ENCODE measurements at places on chromosomes 13 and 19.

DNA sequence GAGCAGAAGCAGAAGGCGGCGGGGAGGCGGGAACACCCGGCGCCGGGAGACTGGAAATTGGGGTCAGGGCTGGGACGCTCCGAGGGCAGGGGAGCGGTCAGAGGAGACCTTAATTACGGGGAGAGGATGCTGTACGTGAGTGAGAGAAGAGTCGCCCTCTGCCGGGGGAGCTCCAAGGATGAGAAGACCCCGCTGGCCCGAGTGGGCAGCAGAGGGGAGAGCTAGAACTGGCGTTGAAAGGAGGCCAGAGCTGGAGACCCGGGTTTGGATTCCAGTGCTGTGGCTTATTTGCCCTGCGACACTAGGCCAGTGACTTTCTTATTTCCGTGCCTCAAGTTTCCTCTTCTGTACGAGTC, 536 bp downstream of the FAM32A start:
- peak; percentile 50 for DNase-seq

DNA sequence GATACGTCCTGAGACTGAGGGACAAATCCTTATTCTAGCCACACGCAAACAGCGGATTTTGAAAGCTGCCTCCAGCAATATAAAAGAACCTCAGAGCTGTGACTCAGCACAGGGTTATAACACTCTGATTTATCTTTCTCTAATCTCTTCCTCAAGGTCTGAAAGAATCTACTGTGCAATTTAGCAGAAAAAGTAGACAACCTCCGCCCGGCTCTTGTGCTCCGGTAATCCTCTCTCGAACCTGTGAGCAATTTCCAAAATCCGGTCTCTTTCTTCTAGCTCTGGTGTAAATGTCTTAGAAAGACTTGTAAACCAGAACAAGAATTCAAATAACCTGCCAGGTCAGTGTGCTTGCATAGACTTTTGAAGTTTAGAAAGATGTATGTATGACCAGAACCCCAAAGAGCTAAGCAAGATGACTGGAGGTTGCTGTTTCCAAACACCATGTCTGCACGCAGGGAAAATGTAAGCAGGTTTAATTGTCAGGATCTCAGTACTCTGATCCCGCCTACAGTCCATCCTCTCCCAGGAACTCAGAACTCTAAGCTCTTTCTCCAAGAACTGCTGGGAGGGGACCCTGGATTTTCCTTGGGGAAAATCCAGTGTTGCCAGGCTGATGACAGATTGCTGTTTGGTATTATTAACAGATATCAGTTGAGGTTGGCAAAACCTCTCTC, 338.1 kb downstream of the RFC3 start:
- no peak for DNase-seq

DNA sequence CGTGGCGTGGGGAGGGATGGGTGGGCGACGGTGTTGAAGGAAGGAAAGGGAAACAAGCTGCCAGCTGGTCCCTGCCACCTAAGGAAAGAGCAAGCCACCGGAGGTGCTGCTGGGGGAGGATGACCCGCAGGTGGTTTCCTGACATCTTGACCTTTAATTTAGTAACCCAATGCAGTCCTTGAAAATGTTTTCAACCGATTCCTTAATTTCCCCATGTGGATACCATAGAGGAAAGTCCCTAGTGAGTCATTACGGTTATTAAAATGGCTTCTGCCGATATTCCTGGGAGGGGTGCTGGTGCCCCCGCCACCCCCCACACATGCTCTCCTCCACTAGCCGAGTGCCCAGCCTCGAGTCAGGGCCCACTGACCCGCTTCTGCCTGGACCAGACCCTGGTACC, 6.3 kb upstream of the ANKRD10 start:
- no peak for DNase-seq

GRCh38 chr19:29687244-29687896, 22.1 kb downstream of the PLEKHF1 start:
- no peak for DNase-seq

DNA sequence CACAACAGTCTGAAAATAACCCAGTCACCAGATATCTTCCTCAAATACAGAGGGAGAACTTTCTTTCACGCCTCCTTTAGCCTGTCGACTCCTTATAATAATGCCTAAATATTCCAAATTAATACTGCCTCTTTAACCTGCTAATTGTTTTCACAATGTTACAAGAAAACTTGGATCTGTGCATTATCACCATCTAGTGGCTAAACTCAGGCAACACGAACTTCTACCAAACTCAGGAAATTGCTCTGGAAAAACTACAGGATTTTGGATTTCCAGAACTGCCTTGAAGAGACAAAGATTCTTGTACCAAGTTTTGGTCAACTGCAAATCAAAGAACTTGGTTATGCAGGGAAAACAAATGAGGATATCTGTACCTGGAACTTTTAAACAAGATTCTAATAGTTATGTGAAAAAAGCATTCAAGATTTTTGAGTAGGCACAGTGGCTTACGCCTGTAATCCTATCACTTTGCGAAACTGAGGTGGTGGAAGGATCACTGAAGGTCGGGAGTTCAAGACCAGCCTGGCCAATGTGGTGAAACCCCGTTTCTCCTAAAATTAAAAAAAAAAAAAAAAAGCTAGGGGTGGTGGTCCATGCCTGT, 10.8 kb downstream of the CLN5 start:
- DNase-seq = no peak

- no peak for DNase-seq
Measured at GRCh38 chr13:98975822-98976261, 2.0 kb downstream of the DOCK9 start.

GRCh38 chr19:44740351-44740824, 8.1 kb upstream of the BCL3 start:
- no peak for DNase-seq

GRCh38 chr19:18439025-18439909, 1.3 kb upstream of the ISYNA1 start:
- no peak for DNase-seq

GRCh38 chr13:107937848-107938247, 277.5 kb downstream of the LIG4 start:
- DNase-seq = no peak

DNA sequence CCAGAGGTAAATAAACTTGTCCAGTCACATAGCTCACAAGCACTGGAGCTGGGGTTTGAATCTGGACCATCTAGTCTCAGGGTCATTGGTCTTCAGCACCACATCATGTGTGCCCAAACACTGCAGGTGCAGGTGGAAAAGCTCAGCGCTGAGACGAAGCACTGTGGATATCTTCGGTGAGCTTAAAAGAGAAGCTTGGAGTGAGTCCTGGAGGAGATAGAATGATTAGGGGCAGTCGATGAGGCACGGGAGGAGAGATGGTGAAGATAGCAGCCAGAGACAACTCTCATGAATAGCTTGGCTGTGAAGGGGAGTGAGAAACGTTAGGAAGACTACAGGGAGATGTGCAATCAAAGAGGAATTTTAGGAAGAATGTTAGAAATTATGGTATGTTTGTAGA, 389.3 kb downstream of the FGF9 start:
- no peak for DNase-seq

- peak; percentile 54 for DNase-seq
Measured at GRCh38 chr19:610801-611480, 21.3 kb downstream of the HCN2 start.

- DNase-seq = no peak
Measured at GRCh38 chr13:107421028-107421427, 794.3 kb downstream of the LIG4 start.

DNA sequence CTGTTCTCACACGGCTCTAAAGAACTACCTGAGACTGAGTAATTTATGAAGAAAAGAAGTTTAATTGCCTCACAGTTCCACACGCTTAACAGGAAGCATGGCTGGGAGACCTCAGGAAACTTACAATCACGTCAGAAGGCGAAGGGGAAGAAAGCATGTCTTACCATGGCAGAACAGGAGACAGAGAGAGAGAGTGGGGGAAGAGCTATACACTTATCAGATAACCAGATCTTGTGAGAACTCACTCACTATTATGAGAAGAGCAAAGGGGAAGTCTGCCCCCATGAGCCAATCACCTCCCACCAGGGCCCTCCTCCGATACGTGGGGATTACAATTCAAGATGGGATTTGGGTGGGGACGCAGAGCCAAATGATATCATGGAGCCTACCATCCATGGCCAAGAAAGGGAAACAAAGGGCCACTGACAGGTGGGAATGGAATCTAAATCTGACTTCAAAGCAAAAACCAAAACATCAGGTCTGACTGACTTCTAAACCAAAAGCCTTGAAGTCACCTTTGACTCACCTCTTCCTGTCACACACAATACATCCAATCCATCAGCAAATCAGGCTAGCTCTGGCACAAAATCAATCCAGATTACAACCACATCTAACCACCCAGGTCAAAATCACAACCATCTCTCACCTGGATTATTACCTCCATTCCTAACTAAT, 189.7 kb downstream of the ENOX1 start:
- no peak for DNase-seq

Data from transverse colon (tissue), 4 donors.